ENCODE measurements at places on chromosomes 6 and 20. TPM values are rescaled to one million over a fixed set of nuclear protein-coding genes. Genes with fewer than 3 reads are reported as not detected.
A peak's percentile ranks its signal among the peaks of the same experiment; 100 is the strongest.

The PDE7B gene
- total RNA-seq: 0.05 TPM

The LY6G6F gene
- total RNA-seq: not detected

The CPNE5 gene
- total RNA-seq: 1.5 TPM

The CDK5RAP1 gene
- total RNA-seq: 39.6 TPM

The BTNL2 gene
- total RNA-seq: not detected

The ECT2L gene
- total RNA-seq: not detected

DNA sequence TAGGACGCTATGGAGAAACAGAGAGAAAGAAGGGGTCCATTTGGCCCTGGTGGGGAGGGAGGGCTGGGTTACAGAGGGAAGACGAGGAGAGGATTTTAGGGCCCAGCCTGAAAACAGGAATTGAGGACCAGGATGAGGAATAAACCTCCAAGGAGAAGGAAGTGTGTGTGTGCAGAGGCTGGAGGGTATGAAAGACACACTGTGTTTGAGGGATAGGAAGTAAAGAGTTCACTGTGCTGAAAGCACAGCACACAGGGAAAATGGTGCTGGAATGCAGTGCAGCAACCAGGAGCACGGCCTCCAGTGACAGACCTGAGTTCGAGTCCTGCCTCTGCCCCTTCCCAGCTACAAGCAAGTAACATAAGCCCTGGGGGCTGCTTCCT, 7.8 kb downstream of the MBOAT1 start:
- no peaks in the 10 kb centered on the region for H3K27me3 ChIP-seq
- no peaks in the 10 kb centered on the region for H3K36me3 ChIP-seq
- no peak for DNase-seq

DNA sequence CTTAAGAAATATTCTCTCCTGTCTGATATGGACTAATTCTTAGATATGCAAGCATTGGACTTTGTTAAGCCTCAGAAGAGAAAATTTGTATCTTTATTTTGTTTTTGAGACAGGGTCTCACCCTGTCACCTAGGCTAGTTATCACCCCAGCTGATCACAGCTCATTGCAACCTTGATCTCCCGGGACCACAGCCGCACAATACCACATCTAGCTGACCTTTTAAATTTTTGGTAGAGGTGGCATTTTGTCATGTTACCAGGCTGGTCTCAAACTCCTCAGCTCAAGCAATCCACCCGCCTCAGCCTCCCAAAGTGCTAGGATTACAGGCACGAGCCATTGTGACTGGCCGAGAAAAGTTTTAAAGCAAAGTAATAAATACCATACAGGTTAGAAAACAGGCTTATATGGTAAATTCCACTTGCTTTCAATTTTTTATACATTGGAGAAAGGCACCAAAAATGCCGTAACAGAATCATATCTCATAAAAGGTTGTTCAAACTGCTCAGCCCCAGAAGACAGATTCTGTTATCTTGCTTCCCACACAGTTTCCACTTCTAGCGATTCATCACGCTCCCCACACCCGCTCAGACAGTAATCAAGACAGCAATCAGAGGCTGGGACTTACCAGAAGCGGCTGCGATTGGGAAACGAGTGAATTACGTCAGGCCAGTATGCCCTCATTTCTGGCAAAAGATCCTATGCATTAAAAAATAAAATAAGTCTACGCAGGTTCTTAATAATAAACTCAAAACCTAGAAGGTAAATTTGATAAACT, 13.8 kb downstream of the RNASET2 start:
- peaks cover 45% of the 10 kb centered on the region for H3K4me1 ChIP-seq
- peak; percentile 91 for DNase-seq
- no peaks in the 10 kb centered on the region for H3K27me3 ChIP-seq

DNA sequence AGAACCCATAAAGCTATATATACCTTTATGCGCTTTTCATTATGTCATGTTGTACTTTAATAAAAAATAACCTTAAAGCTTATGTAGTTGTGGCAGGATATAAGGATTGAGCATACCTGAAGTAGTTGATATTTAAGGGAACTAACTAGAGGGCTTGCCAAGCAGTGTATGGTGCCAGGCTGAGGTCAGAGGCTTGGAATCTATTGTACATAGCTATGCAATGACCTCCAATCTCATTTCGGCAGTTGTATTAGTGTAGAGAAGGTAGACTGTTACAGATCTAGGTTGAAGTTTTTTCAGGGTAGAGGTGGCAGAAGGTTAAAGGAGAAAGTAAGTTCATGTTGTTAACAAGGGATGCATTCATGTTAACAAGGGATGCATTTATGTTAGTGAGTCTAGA, 397.7 kb upstream of the HS3ST5 start:
- H3K36me3 ChIP-seq: no peaks in the 10 kb centered on the region
- no peaks in the 10 kb centered on the region for H3K27me3 ChIP-seq
- no peaks in the 10 kb centered on the region for H3K4me1 ChIP-seq
- no peak overlapping the region for H3K4me3 ChIP-seq
- H3K27ac ChIP-seq: no peak overlapping the region
- DNase-seq: no peak

DNA sequence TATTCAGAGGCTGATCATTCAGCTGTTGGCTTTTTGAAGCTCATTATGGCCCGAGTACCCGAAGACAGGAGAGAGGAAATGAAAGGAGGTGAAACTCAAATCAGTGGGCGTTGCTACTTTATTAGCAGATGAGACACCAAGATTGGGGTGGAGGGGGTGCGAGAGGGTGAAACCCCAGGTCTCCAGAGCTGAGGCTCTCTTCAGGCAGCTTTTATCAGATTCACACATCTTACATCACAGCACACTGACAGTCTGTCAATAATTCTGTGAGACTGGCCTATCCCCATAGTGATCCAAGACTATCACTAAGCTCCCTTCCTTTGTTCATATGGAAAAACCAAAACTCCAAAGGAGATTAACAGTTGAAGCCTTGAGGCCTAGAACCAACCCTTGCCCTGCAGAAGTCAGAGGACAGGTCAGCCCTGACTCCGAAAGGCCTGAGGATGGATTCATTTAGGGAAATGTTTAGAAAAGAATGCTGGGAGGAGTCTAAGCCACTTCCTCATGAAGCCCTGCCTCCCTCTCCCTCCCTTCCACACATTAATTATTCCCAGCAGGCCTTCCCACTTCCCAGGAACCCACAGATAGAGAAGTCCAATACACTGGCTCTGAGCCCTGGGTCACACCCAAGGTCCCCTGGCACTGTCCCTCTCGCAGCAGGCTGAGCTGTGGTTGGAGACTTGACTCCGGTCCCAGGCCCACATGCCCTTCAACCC, 23.2 kb downstream of the TRERF1 start:
- H3K27me3 ChIP-seq: no peaks in the 10 kb centered on the region
- H3K27ac ChIP-seq: peak overlapping the region; percentile 44
- H3K4me1 ChIP-seq: peaks cover 57% of the 10 kb centered on the region
- no peak overlapping the region for H3K4me3 ChIP-seq

DNA sequence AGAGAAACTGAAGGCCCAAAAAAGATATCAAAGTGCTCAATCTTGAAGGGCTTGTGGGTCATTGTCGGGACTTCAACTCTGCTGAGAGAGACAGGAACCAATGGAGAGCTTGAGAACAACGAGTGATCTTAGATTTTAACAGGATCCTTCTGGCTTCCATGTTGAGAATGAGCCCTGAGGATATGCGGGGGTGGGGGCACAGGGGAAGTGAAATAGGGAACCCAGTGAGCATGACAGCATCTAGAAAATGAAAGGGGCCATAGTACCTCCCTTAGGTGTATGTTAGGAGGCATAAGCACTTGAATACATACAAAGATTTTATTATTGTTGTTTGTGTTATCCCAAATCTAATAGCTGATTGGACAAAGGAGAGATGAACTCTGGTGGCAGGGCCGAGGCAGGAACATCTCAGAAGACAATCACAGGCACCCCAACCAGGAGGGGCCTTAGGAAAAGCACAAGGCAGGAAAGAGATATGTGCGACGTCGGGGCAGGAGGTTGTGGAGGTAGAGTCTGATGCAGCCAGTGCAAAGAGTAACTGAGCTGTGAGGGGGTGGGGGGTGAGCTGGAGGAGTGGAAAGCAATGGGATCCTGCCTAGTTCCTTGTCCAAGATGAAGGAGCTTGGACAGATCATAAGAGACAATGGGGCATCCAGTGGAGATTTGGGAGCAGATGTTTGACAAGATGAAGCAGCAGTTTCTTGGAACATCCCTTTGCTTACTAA, 10.4 kb downstream of the TGM6 start:
- H3K27me3 ChIP-seq: no peaks in the 10 kb centered on the region
- no peaks in the 10 kb centered on the region for H3K36me3 ChIP-seq
- no peak for DNase-seq
- peaks cover 7% of the 10 kb centered on the region for H3K4me1 ChIP-seq
- no peak overlapping the region for H3K4me3 ChIP-seq

- H3K4me3 ChIP-seq: no peak overlapping the region
- H3K4me1 ChIP-seq: peaks cover 36% of the 10 kb centered on the region
- H3K36me3 ChIP-seq: peaks cover 19% of the 10 kb centered on the region
Measured at GRCh38 chr20:47335251-47336128, 21.0 kb downstream of the ZMYND8 start.

- no peak overlapping the region for H3K27ac ChIP-seq
- H3K27me3 ChIP-seq: peaks cover 12% of the 10 kb centered on the region
- DNase-seq: no peak
- no peak overlapping the region for H3K4me3 ChIP-seq
Measured at GRCh38 chr6:17957904-17958620, 29.4 kb downstream of the KIF13A start.

GRCh38 chr6:15423286-15423993, 177.6 kb downstream of the JARID2 start:
- no peak overlapping the region for H3K4me3 ChIP-seq
- no peak overlapping the region for H3K27ac ChIP-seq
- DNase-seq: no peak
- H3K36me3 ChIP-seq: peaks cover 58% of the 10 kb centered on the region
- H3K4me1 ChIP-seq: peaks cover 65% of the 10 kb centered on the region

GRCh38 chr6:37049758-37050044, 44.2 kb downstream of the FGD2 start:
- peaks cover 65% of the 10 kb centered on the region for H3K4me1 ChIP-seq
- peak overlapping the region; percentile 98 for H3K27ac ChIP-seq
- H3K36me3 ChIP-seq: peaks cover 10% of the 10 kb centered on the region
- peak overlapping the region; percentile 85 for H3K4me3 ChIP-seq

- DNase-seq: no peak
- no peaks in the 10 kb centered on the region for H3K27me3 ChIP-seq
- no peak overlapping the region for H3K4me3 ChIP-seq
Measured at GRCh38 chr20:23094927-23095326, 8.8 kb upstream of the CD93 start.

GRCh38 chr6:31711233-31711632, 3.9 kb upstream of the LY6G6D start:
- H3K36me3 ChIP-seq: no peaks in the 10 kb centered on the region
- DNase-seq: no peak
- H3K27ac ChIP-seq: no peak overlapping the region
- H3K27me3 ChIP-seq: no peaks in the 10 kb centered on the region
- H3K4me1 ChIP-seq: peaks cover 2% of the 10 kb centered on the region

DNA sequence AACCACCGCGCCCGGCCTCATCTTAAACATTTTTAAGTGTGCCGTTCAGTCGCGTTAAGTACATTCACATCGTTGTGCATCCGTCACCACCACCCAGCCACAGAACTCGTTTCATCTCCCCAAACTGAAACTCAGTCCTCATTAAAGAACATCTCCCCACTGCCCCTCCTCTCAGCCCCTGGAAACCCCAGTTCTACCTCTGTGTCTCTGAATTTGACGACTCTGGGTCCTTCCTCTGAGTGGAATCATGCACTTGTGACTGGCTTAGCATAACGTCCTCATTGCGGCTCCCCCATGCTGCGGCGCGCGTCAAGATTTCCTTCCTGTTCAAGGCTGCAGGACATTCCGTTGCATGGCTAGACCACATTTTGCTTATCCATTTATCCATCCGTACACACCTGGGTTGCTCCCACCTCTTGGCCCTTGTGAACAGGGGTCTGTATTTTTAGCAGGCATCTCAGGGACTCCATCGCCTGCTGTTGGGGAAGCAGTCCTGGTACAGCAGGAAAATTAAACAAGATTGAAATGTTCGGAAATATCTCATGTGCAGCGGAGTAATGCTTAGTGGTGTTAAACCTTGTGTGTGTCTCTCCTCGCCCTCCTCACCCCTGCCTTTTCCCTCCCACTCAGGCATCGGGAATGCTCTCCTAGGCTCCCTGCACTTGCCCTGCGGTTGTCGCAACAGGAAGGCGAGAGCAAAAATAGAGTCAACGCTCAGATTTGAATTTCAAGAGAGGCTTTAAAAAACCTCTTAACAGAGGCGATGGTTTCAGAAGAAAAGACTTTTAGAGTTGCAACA, 127.9 kb downstream of the PXDC1 start:
- DNase-seq: no peak
- peaks cover 35% of the 10 kb centered on the region for H3K27me3 ChIP-seq
- H3K27ac ChIP-seq: no peak overlapping the region

DNA sequence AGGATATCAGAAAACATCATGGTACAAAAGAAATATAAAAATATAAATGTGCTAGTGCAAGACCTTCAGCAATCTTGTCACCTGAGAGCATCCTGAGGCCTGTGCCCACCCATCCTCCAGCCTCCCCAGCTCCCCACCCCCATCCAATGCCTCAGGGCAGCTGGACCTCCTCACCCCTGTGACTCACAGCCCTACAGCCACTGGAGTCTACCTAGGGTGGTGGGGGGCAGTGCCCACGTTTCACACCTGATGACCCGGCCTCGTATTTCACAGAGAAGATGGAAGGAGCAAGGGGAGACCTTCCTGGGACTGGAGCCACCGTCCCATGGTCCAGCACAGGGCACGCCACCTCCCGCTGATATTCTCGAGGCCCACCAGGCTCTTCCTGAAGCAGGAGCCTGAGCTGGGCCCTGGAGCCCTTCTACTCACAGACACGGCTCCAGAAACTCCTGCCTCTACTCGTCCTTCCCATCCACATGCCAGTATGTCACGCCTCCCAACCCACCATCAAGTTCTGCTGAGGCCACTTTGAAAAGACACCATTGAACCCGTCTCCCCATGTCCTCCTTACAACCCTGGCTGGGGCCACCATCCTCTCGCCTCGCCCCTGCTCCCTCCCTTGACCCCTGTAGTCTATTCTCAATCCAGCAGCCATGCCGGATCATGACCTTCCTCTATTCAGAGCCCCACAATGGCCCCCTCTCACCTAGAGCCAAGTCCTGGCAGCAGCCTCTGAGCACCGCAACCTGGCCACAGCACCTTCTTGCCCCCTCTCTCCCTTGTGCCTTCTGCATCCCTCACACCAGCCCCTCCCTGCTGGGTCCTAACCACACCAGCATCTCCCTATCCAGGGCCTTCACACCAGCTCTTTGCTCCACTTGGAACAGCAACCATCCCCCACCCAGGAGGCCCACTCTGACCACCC, 13.3 kb downstream of the APMAP start:
- H3K27me3 ChIP-seq: no peaks in the 10 kb centered on the region
- peaks cover 83% of the 10 kb centered on the region for H3K36me3 ChIP-seq
- H3K27ac ChIP-seq: no peak overlapping the region
- DNase-seq: no peak

- DNase-seq: no peak
- no peak overlapping the region for H3K27ac ChIP-seq
- H3K4me3 ChIP-seq: no peak overlapping the region
- peaks cover 7% of the 10 kb centered on the region for H3K27me3 ChIP-seq
Measured at GRCh38 chr20:57813509-57814269, 103.9 kb upstream of the PMEPA1 start.

GRCh38 chr6:6176127-6176526, 144.3 kb downstream of the F13A1 start:
- no peaks in the 10 kb centered on the region for H3K4me1 ChIP-seq
- H3K4me3 ChIP-seq: no peak overlapping the region
- H3K36me3 ChIP-seq: no peaks in the 10 kb centered on the region
- no peak overlapping the region for H3K27ac ChIP-seq
- peaks cover 3% of the 10 kb centered on the region for H3K27me3 ChIP-seq
- no peak for DNase-seq

Measured in activated CD4-positive, alpha-beta memory T cell treated with anti-CD3 and anti-CD28 coated beads for 36 hours (primary cell).